Epithelial cell of umbilical artery (primary cell): ENCODE measurements at places on chromosomes 2 and 18. TPM values are rescaled to one million over a fixed set of nuclear protein-coding genes. Genes with fewer than 3 reads are reported as not detected.

IL1R2 gene
- 0.46 TPM in 1 of 2 replicates, not detected in the other for total RNA-seq

UGT1A5 gene
- total RNA-seq = not detected in 2 replicates

NETO1 gene
- not detected in 2 replicates for total RNA-seq

LIPG gene
- 88.9 and 150 TPM in 2 replicates for total RNA-seq

RGPD4 gene
- not detected in 2 replicates for total RNA-seq

MDH1B gene
- total RNA-seq = under 0.01 and 0.61 TPM in 2 replicates

TWIST2 gene
- 0.65 and 0.91 TPM in 2 replicates for total RNA-seq

LYPD6B gene
- not detected in 2 replicates for total RNA-seq

TUBB8B gene
- total RNA-seq = not detected in 2 replicates

ALPG gene
- not detected in 2 replicates for total RNA-seq

ZBTB7C gene
- not detected in 2 replicates for total RNA-seq

PFN4 gene
- total RNA-seq = 0.30 TPM in 1 of 2 replicates, not detected in the other

RTP5 gene
- not detected in 2 replicates for total RNA-seq

FKBP1B gene
- 22.0 and 23.1 TPM in 2 replicates for total RNA-seq

ANKRD30BL gene
- total RNA-seq = not detected in 2 replicates

PLCL1 gene
- total RNA-seq = 10.7 and 11.7 TPM in 2 replicates

ZNF892 gene
- 3.6 and 9.6 TPM in 2 replicates for total RNA-seq

CPS1 gene
- 0.65 and 1.8 TPM in 2 replicates for total RNA-seq

IFIH1 gene
- 8.4 and 60.8 TPM in 2 replicates for total RNA-seq
